Breast epithelium (tissue), 4 donors: ENCODE measurements at places on chromosomes 2 and 18. TPM values are rescaled to one million over a fixed set of nuclear protein-coding genes. Genes with fewer than 3 reads are reported as not detected.

- no peak for DNase-seq
These were observed 221.0 kb downstream of the LTBP1 start for GRCh38 chr2:33167622-33168245.

DNA sequence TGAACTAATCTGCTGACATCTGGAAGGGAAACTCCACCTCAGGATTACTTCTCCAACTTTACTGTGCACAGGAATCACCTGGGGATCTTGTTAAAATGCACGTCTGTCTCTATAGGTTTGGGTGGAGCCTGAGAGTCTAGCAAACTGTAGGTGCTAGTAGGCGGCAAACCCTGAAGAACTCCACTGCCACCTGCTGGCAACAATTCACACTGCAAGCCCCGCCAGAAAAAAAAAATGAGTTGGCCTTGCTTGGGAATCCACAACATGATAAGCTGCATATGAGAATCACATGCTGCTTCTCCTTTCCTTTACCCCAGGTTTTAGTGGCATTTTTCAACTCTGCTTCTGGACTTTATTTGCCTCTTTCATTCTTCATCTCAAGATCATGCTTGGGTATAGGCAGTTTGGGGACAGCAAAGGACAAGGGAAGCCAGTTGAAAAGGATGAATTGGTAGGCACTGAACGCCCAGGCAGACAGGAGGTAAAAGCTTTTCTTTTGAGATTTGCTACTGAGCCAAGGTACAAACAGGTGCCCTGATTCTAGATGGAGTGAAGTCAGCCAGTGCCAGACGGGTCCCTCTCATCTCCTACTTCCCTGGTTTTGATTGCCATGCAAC lies 88.8 kb downstream of the VIT start:
- DNase-seq = peak; percentile 63

Gene TMEM163
- total RNA-seq = 0.66 TPM

- DNase-seq = peak; percentile 30
These were observed at the start of gene NPAS2 for GRCh38 chr2:100819370-100820272. Gene NPAS2, plus strand, starts transcription at chr2:100820139. Its CDS starts 84,616 bp downstream, at chr2:100904755.

Gene DSG3
- total RNA-seq = not detected
